Adrenal gland (tissue), 19 donors: ENCODE measurements at places on chromosomes 1 and 21. TPM values are rescaled to one million over a fixed set of nuclear protein-coding genes. Genes with fewer than 3 reads are reported as not detected.

The HSD3B2 gene
- 1,492 TPM for total RNA-seq

The CA14 gene
- total RNA-seq = 0.69 TPM

The LCE2A gene
- not detected for total RNA-seq

The VSIG8 gene
- total RNA-seq = not detected

The KCNA3 gene
- total RNA-seq = 0.65 TPM

The IQGAP3 gene
- total RNA-seq = 0.47 TPM

The ADORA1 gene
- total RNA-seq = 1.7 TPM

The MIXL1 gene
- total RNA-seq = not detected

The LRIF1 gene
- total RNA-seq = 6.4 TPM

The GFI1 gene
- total RNA-seq = 0.64 TPM

The SPRR4 gene
- not detected for total RNA-seq

The SLC26A9 gene
- not detected for total RNA-seq

The DCDC2B gene
- not detected for total RNA-seq

GRCh38 chr1:19656780-19657466 is 7.8 kb upstream of the HTR6 start:
- no peak for DNase-seq

DNA sequence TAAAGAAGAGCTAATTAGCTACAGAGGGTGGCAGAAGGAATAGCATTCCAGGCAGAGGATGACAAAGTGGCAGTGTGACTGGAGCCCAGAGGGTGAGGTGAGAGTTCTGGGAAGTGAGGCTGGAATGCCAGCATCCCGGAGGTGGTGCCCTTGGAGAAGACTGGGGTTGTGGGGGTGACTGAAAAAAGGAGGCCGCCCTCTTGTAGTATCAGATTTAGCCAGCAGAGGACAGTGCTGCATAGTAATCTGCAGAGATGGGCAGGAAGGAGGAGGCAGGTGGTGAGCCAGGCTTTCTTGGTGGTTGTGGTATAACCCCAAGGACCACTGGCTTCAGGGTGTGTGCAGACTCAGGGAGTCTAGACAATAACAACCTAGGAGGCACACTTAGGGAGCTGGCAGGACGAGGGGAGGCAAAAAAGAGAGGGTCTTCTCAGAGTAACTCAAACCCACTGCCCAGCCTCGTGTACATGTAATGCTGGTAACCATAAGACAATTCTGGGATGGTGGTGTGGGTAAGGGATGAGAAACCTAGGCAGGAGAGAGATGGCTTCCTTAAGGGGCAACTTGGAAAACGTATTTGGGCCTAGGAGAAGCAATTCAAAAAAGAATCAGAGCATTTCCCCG is 30.5 kb downstream of the MROH7 start:
- peak; percentile 64 for DNase-seq

DNA sequence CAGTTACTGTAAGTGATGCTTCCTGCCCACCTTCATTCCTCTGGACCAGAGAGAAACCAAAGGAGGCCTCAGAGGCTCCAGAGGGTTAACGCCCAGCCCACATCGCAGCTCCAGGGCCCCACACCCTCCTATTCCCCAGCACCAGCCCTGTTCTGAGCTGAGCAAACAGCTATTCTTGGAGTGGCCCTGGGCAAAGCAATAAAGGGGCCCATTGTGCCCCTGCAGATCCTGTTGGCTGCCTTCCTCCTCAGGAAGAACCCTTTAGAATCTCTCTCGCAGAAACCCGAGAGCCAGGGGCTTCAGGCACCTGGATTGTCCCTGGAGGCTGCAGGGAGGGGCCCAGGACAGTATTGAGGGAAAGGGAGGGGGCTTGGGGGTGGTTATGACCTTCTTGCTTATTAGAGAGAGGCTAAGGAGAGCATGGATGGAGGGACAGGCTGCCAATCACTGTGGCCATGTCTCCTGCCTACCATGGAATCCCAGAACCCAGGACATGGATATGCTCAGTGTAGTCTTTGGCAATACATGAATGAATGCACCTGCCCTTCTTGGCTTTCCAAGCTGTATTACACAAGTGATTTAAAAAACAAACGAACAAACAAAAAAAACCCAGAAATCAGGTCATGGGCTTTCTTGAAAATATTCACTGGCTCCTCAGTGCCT is 9.2 kb downstream of the PADI2 start:
- DNase-seq = no peak

- no peak for DNase-seq
Observed at GRCh38 chr1:197837911-197838310, 62.6 kb upstream of the DENND1B start.

- DNase-seq = no peak
Observed at GRCh38 chr1:183778045-183778444, 26.9 kb upstream of the RGL1 start.

GRCh38 chr21:43922949-43923348 is 57.9 kb downstream of the AGPAT3 start:
- DNase-seq = no peak

- no peak for DNase-seq
Observed at GRCh38 chr1:226360106-226360746, 47.7 kb downstream of the PARP1 start.

- DNase-seq = no peak
Observed at GRCh38 chr1:27469334-27469733, 20.6 kb downstream of the WASF2 start.

- no peak for DNase-seq
Observed at GRCh38 chr1:116179419-116179818, 68.2 kb downstream of the MAB21L3 start.

DNA sequence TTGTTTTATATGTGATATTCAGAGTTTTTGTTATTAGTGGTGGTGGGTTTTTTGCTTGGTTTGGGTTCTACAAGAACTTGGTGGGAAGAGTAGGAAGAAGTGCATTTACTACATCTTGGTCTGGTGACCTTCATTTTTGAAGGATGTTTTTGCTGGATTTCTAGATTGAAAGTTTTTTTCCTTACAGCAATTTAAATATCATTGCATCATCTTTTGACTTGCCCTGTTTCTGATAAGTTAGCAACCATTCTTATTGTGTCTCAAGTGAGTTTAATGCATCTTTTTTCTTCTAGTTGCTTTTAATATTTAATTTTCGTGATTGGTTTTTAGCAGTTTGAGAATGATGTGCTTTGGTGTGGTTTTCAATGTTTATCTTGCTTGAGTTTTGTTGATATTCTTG is 447.7 kb downstream of the DISC1 start:
- DNase-seq = no peak

DNA sequence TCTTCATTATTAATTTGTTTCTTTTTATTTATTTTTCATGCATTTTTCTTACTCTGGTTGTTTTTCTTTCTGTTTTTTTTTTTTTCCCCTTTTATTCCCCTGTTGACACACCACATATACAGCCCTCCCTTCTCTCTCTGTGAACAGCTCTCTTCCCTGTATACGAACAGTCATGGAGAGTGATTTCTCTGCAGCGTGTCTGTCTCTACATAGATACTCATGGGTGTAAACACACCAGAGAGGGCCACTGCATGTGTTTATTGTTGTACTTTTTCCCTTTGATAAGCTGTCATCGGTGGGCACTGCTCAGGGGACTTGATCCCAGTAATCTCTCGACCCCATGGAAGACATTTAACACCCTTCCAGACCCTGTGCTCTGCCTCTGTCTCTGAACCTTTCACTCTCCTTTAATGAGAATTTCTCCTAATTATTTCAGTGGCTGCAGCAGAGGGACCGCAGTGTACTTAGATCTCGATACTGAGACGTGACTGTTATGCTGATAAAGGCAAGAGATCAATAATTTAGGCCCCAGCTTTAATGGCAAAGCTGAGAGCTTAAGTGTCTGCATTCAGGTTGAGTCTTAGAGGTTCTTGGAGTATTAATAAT is 113.1 kb downstream of the PBX1 start:
- no peak for DNase-seq

DNA sequence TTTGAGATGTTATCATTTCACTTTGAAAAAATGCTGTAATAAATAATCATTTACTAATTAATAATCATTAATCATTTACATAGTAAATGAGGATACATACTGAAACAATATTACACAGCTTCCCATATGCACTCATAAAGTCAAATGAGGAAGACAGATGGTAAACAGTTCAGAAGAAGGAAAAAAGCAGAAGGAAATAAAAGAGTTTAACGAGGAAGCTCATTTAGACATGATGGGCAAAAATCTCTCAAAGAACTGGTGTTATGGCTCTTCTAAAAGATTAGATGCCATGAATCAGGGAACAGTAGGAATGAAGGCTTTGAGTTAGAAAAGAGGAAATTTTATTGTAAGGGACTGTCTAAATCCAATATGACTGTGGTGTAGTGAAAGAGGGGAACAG is 347.6 kb downstream of the PTPRC start:
- DNase-seq = no peak

- no peak for DNase-seq
Observed at GRCh38 chr21:32352526-32352925, 40.3 kb downstream of the URB1 start.
